Frontal cortex (tissue), 4 donors: ENCODE measurements at places on chromosomes 3 and 15. TPM values are rescaled to one million over a fixed set of nuclear protein-coding genes. Genes with fewer than 3 reads are reported as not detected.

TRH gene
- total RNA-seq = 4.1 TPM

DNA sequence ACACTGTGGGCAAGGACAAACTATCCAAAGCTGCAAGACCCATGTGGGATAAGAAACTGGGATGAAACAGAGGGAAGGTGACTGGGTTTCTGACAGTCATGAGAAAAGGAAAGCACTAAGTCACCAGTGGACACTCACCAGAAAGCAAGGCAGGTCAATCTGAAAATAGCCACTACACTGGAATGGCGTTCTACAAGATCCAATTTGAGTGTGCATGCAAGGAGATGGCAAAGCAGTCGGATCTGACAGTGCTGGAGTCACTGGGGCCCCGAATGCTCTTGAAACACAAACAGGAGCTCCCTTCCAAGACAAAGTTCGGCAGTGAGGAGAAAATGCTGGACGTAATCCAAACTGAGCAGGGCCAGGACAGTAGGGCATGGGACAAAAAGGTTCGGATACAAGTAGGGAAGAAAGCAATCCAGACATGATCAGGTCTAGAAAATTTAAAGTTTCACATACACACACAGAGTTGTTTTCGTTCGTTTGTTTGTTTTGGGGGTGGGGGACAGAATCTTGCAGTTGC lies 95.5 kb downstream of the EOMES start:
- DNase-seq = no peak

DNA sequence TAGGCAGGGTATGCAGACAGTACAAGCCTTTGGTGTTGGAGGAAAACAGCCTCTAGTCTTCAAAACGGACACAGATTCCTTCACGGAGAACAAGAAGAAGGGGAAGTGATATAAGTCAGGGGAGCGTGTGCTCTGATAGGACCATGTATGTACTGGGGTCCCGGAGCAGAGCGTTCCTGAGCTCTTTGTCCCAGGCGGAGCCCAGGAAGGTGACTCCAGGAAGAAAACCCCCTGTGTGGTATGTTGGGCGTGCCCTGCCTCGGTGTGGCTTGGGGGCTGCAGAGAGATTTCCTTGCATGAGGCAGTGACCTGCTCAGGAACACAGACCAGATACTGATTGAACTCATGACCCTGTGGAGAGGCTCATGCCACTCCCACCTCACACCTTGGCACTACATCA lies 21.7 kb downstream of the MELTF start:
- DNase-seq = no peak

AGTR1 gene
- total RNA-seq = 0.41 TPM

NKIRAS1 gene
- 45.7 TPM for total RNA-seq

- no peak for DNase-seq
Measured at GRCh38 chr3:5082789-5083115, 39.3 kb upstream of the ARL8B start.

PCLAF gene
- total RNA-seq = 2.9 TPM

IL17RB gene
- total RNA-seq = 1.6 TPM

- DNase-seq = no peak
Measured at GRCh38 chr15:68699124-68699880, 120.5 kb downstream of the CORO2B start.

DNA sequence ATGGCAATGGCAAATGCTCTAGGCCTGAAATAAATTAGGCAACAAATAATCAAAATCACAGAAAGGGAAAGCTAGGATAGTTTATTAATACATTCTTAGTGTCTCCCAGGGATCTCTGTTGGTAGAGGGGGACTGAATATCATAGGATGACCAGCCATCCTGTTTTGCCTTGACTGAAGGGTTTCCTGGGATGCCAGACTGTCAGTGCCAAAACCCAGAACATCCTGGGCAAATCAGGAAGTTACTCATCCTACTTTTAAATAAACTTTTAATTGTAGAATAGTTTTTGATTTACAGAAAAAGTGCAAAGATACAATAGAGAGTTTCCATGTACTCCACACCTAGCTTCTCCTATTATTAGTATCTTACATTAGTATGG lies 21.8 kb upstream of the SIAH2 start:
- no peak for DNase-seq

DNA sequence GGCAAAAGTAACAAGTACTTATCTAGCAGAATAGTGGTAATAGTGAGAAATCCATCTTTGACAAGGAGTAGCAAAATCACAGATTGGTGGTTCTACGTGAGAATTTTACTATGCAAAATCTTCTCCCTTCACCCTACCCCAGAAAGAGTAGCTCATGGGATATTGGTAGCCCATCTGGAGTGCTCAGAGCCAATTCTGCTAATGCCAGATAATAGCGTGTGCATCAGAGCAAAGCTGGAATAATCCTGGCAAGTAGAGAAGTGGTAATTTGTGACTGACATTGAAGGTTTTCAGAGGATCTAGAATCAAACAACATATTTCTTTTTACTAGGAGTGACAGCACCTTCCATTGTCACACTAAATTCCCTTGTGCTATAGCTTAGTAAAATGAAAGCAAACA lies 192.9 kb downstream of the ZBBX start:
- DNase-seq = no peak

MYO5C gene
- total RNA-seq = 1.6 TPM

GRCh38 chr15:91122296-91122695 lies 22.2 kb downstream of the SV2B start:
- no peak for DNase-seq

NANOGP8 gene
- total RNA-seq = not detected

DNA sequence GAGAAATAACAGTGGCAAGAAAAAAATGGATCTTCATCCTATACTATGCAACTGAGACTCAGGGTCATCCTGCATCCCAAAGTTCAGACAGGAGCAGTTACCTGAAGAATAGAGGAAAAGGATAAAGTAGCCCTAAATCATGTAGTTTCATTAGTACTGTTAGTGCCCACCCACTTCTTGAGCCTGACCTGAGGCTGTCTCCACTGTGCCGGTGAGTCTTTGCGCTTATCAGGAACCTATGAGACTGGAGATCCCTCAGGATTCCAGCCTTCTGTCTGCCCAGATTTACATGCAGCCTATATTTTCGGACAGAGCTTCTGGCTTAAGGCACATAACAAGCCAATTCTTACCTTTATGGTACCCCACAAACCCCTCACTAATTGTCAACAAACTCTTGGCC lies 791.6 kb downstream of the ROBO1 start:
- no peak for DNase-seq

DNA sequence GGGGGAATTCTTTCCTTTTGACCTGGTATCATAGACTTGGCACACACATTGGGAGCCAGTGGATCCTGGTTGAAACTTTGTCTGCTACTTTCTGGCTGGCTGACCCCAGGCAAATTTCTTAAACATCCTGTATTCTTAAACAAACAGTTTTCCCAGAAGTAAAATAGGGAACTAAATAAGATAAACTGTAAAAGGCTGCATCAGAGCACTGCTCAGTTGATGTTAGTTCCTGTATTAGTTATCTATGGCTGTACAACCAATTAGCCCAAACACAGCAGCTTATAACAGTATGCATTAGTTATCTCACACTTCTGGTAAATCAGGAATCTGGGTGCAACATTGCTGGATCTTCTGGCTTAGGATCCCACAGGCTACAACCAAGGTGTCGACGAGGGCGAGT lies 73.1 kb upstream of the SLCO3A1 start:
- DNase-seq = no peak

DNA sequence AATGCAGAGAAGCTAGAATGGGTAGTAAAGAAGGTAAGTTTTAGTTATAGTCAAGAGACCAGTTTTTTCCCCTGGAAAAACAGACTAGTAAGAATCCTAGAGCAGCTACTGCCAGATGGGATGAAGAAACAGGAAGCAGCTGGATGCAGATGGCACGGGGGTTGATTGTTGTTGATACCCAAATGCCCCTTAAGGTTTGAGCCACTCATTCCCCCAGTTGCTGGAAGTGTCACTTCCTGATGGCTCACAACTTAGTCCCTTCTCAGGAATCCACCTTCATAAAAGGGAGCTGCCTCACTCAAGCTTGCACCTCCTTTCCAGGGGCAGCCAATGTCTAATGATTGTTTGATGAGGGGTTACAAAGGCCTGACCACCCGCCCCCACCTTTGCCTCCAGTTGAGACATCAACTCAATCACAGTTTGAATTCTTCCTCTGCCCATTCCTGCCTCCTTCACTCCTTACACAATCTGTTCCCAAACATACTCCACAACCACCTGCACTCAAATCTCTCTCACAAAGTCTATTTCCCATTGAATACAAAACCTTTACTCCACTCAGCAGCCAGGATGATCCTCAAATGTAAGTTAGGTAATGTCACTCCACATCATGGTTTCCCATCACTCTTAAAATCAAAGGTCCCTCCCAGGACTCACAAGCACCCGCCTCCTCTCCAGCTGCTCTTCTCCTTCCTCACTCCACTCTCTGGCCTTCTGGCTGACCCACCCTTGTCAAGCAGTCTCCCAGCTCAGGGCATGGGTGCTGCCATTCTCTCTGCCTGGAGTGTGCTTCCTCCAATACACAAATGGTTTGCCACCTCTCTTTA lies 450.1 kb upstream of the THBS1 start:
- DNase-seq = no peak

- no peak for DNase-seq
Measured at GRCh38 chr15:46416544-46416943, 781.7 kb downstream of the SQOR start.

DNA sequence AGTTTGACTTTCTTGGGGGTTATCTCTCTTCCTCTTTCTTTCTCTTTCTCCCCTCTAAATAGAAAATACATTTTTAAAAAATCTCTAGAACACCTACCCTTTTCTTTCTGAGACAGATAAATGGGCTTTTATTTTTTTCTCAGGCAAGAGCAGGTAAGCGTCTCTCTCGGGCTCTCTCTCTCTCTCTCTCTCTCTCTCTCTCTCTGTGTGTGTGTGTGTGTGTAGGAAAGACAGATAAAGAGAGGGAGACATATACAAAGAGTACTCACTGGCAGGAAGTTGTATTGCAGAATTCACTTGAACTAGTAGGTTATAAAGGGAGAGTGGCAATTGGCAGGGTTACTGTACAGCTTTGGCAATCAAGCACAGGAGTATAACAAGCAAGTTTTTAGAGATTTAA lies 118.1 kb upstream of the LSAMP start:
- DNase-seq = no peak

DNA sequence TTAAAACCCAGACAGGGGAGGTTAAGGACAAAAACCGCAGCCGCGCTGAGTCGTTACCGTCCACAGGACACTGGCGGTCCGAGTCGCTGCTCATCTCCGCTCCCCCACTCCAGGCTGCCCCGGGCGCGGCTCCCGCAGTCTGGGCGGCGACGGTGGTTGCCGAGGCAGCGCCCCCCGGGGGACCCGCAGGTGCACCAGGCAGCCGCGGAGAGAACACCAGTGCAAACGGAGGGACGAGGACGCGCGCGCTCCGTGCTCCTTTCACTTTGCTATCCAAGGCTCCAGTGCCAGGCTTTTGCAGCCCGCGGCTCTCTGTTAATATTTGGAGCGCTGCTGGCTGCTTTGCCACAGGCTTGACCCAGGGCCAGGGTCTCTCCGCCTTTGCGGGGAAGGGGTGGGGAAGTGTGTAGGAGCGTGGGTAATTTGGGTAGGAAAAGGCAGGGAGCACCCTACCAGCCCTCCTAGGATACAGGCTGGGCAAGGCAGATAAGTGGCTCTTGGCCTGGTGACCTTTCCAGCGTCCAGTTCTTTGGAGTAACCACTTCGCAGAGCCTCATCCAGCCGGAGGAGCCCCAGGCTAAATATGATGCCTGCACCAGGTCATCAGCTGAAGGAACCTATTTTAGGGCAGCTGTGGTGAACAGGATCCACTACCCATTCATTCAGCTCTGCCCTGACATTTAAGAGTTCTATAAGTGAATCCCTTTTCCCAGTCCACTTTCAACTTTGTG lies at the start of gene GADL1:
Gene GADL1, minus strand, starts transcription at position 141 of the 731 bp plus-strand sequence. Its CDS starts 47 bp downstream, at position 94.
- DNase-seq = peak; percentile 24

GRCh38 chr3:181730316-181730715 lies 18.6 kb downstream of the SOX2 start:
- no peak for DNase-seq

PPARG gene
- 1.2 TPM for total RNA-seq

SLC28A1 gene
- total RNA-seq = not detected

GRCh38 chr3:185552358-185552877 lies at the start of gene LIPH:
Gene LIPH (minus strand): TSS chr3:185552588. CDS start chr3:185552471, 117 bp downstream.
- no peak for DNase-seq

GRCh38 chr15:34757262-34757661 lies 2.5 kb upstream of the GJD2 start:
- no peak for DNase-seq

GRCh38 chr15:61185759-61186158 lies 43.3 kb downstream of the RORA start:
- no peak for DNase-seq
